ENCODE measurements at places on chromosomes 12 and 14. TPM values are rescaled to one million over a fixed set of nuclear protein-coding genes. Genes with fewer than 3 reads are reported as not detected.

DNA sequence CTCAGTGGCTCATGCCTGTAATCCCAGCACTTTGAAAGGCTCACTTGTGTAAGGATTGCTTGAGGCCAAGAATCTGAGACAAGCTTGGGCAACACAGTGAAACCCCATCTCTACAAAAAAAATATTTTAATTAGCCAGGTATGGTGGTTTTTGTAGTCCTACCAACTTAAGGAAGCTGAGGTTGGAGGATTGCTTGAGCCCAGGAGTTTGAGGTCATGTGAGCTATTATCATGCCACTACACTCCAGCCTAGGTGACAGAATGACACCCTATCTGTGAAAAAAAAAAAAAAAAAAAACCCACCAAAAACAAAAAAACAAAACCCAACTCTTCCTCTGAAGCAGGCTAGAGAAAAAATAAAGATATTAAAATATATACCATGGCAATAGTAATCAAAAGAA lies 41.2 kb downstream of the TMEM116 start:
- no peak overlapping the region for H3K27ac ChIP-seq
- H3K36me3 ChIP-seq, result no peaks in the 10 kb centered on the region
- no peaks in the 10 kb centered on the region for H3K27me3 ChIP-seq
- H3K4me1 ChIP-seq, result no peaks in the 10 kb centered on the region

GRCh38 chr12:46981622-46982021 lies 97.8 kb upstream of the PCED1B start:
- DNase-seq, result no peak
- no peaks in the 10 kb centered on the region for H3K27me3 ChIP-seq
- no peak overlapping the region for H3K4me3 ChIP-seq
- H3K36me3 ChIP-seq, result no peaks in the 10 kb centered on the region

DNA sequence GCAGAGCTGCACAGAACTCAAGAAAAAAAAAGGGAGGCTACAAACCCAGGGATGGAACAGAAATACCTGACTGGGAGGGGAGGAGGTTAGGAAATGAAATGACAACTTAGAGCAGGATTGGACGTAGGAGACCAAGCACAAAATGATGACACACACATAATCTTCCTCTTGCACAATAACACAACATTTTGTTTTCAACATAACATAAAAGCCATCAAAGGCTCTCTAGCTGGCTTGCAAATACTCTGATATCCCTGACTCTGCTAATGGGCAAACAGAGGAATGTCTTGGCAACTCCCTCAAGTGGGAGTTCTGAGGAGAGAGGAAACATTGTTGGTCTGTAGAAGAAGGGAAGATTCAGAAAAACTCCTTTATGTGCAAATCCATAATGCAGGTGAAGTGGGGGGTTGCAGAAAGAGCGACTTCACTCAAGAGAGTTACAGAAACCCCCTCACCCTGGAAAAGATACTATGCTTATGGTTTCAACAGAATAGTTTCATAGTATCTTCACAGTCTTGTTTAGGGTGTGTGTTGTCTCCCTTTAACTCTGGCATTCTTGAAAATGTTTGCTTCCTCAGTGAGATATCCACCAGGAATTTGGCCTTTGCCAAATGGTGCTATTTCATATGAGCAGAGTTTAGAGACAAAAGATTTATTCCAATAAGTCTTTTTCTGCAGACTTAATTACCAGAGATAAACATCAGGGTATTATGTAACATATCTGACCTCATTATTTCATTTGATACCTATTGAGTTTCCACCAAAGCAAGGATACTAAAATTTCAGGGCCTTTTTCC lies 43.8 kb upstream of the LTBP2 start:
- no peak overlapping the region for H3K4me3 ChIP-seq
- DNase-seq, result no peak

- no peaks in the 10 kb centered on the region for H3K27me3 ChIP-seq
- H3K4me1 ChIP-seq, result no peaks in the 10 kb centered on the region
- peak; percentile 93 for DNase-seq
- H3K27ac ChIP-seq, result peak within 1 kb of the TSS; percentile 95
- H3K36me3 ChIP-seq, result no peaks in the 10 kb centered on the region
- peak within 1 kb of the TSS; percentile 44 for H3K4me3 ChIP-seq
Observed at GRCh38 chr14:99793213-99794150, at the start of gene EML1. EML1 (plus strand) TSS chr14:99793413; CDS start chr14:99793477, 64 bp downstream.

- H3K27me3 ChIP-seq, result no peaks in the 10 kb centered on the region
- DNase-seq, result no peak
- no peaks in the 10 kb centered on the region for H3K36me3 ChIP-seq
- no peaks in the 10 kb centered on the region for H3K4me1 ChIP-seq
- no peak overlapping the region for H3K27ac ChIP-seq
- H3K4me3 ChIP-seq, result no peak overlapping the region
Observed at GRCh38 chr12:58067610-58068387, 126.4 kb downstream of the ATP23 start.

GRCh38 chr14:75232191-75232590 lies 46.4 kb upstream of the FOS start:
- no peak overlapping the region for H3K27ac ChIP-seq
- DNase-seq, result no peak
- no peak overlapping the region for H3K4me3 ChIP-seq
- peaks cover 4% of the 10 kb centered on the region for H3K4me1 ChIP-seq

GRCh38 chr12:23472329-23472971 lies 477.0 kb downstream of the SOX5 start:
- no peaks in the 10 kb centered on the region for H3K36me3 ChIP-seq
- no peaks in the 10 kb centered on the region for H3K4me1 ChIP-seq
- no peak overlapping the region for H3K4me3 ChIP-seq
- DNase-seq, result no peak

DNA sequence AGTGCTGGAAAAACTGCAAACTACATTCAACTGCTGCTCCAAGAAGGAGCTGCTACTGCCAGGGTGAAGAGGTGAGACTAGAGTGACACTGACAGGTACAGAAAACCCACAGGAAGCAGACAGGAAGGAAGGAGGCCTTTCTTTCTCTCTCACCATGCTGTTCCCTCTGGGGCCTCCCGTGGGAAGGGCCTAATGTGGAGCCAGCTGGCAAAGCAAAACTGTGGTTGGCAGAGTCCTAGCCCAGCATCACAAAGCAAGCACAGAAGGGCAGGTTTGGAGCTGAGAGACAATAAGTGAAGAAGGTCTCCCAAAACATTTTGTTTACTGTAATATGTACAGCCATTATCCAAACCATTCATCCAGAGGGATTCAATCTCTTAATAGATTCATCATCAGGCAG lies 122.5 kb upstream of the MAX start:
- no peak overlapping the region for H3K27ac ChIP-seq
- peaks cover 5% of the 10 kb centered on the region for H3K4me1 ChIP-seq
- H3K27me3 ChIP-seq, result no peaks in the 10 kb centered on the region
- DNase-seq, result no peak
- no peaks in the 10 kb centered on the region for H3K36me3 ChIP-seq
- H3K4me3 ChIP-seq, result no peak overlapping the region

GRCh38 chr14:69625299-69626131 lies 14.1 kb downstream of the SUSD6 start:
- H3K36me3 ChIP-seq, result no peaks in the 10 kb centered on the region
- H3K27me3 ChIP-seq, result no peaks in the 10 kb centered on the region
- no peak overlapping the region for H3K4me3 ChIP-seq

DNA sequence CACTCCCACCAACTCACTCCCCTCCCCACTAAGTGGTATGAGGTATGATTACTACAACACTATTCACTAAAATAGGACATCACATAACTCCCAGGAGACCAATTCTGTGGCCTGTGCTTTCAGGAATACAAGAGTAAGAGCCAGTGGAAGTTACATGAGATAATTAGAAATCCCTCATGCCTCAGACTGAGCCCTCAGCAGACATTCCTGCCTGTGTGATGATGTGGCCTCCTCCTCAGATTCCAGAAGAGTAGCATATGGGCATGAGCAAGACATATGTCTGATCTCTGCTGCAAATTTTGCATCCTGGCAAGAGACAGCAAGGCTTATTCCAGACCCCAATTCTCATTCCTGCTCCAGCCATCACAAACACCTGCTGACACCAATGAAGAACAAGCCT lies 46.0 kb upstream of the BMP4 start:
- no peaks in the 10 kb centered on the region for H3K4me1 ChIP-seq
- no peak overlapping the region for H3K4me3 ChIP-seq
- H3K27ac ChIP-seq, result no peak overlapping the region
- H3K36me3 ChIP-seq, result no peaks in the 10 kb centered on the region

- peaks cover 98% of the 10 kb centered on the region for H3K4me1 ChIP-seq
- H3K27me3 ChIP-seq, result no peaks in the 10 kb centered on the region
- no peak for DNase-seq
- H3K27ac ChIP-seq, result peak overlapping the region; percentile 98
- H3K36me3 ChIP-seq, result no peaks in the 10 kb centered on the region
- H3K4me3 ChIP-seq, result no peak overlapping the region
Observed at GRCh38 chr12:47808574-47809365, 10.9 kb downstream of the HDAC7 start.

DNA sequence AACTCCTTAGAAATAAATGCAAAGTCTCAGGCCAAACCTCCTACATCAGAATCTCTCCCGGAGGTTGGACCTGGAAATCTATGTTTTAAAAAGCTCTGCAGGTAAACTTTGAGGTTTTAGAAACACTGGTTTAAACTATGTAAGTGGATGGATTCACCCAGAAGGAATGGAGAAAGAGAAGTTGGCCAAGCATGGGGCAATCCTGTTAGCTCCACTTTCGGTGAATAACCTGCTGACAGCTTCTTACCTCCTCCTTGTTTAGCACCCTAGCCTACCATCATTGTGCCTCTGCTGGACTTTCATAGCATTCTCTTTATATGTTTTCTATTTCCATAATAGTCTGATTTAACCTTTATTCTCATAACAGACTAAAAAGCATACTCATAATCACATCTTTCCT lies 3.0 kb upstream of the ARHGDIB start:
- H3K4me1 ChIP-seq, result no peaks in the 10 kb centered on the region
- no peak for DNase-seq
- no peaks in the 10 kb centered on the region for H3K36me3 ChIP-seq
- no peaks in the 10 kb centered on the region for H3K27me3 ChIP-seq

DNA sequence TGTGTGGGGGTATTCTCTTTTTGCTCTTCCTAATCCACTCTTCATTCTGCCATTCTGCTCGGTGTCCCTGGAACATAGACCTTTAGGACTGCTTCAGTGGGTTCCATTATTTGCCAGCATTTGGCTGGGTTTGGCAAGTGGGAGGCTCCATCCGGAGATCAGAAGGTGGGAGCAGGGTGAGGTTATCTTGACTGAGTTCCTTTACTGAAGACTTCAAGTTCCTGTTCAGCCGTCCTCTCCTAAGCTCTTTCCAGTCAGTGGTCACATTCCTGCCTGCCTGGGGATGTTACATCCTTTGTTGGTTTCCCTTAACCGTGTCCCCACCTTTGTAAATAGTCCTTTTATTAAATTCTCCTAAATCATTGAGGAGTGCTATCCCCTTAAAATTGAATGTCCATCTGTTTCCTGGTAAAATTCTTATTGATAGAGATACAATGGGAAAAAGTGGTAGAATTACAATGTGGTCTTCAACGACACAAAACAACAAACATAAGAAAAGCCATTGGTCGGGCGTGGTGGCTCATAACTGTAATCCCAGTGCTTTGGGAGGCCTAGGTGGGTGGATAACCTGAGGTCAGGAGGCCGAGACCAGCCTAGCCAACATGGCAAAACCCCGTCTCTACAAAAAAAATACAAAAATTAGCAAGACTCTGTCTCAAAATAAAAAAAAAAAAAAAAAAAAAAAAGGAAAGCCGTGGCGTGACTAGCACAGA lies 5.0 kb upstream of the MIA2 start:
- no peaks in the 10 kb centered on the region for H3K36me3 ChIP-seq
- no peak overlapping the region for H3K27ac ChIP-seq
- no peak for DNase-seq

GRCh38 chr14:37230551-37231194 lies 32.9 kb downstream of the MIPOL1 start:
- H3K4me1 ChIP-seq, result no peaks in the 10 kb centered on the region
- H3K36me3 ChIP-seq, result no peaks in the 10 kb centered on the region
- no peak overlapping the region for H3K27ac ChIP-seq
- H3K27me3 ChIP-seq, result no peaks in the 10 kb centered on the region
- H3K4me3 ChIP-seq, result no peak overlapping the region

DNA sequence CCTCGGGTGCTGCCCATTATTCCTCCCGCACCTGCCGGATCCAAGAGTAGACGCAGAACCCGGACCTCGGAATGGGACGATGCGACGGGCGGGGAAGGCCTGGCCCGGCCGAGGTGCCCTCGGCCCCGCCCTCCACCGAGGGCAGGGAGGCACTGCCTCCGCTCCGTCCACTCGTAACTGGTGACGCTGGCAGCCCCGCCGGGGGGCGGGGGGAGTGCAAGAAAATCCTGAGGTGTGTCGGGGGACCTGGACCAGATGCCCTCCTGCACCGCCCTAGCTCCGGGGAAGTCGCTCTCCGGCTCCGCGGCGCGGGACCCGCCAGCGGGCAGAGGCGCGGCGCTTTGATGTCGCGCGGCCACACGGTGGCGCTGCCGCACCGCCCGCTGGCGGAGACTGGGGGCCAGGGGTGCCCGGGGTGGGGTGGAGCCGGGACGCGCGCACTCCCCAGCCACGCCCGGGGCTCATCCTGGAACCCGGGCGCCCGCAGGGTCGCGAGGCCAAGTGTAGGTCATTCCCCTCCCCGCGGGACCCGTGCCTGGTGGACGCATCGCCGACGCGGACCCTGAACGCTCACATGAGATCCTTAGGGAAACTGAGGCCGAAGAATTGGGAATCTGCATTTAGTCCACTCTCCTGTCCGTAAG lies 202.8 kb downstream of the TTC8 start:
- no peak overlapping the region for H3K27ac ChIP-seq
- peak overlapping the region; percentile 57 for H3K4me3 ChIP-seq
- H3K27me3 ChIP-seq, result no peaks in the 10 kb centered on the region
- no peaks in the 10 kb centered on the region for H3K36me3 ChIP-seq

DNA sequence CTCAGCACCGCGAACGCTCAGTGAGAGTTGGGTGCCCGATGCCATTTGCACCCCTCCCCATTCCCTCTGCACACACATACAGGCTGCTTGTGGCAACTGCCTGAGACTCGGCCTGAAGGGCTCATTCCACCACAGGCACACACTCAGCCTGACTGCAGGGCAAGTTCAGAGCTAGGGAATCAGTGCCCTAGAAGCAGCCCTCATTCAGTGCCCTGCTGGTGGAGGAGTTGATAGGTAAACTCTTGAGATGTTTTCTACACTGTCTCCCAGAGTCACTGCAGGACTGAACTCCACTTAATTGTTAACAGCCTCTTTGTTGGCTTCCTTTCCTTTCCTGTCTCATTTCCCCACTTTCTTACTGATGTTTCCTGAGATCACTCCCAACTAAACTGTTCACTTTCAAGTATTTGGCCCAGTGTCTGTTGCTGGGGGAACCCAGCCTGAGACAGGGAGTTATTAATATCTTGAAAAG lies 16.9 kb downstream of the PPP1R36 start:
- H3K4me1 ChIP-seq, result peaks cover 46% of the 10 kb centered on the region
- peak overlapping the region; percentile 83 for H3K27ac ChIP-seq
- no peak for DNase-seq
- no peaks in the 10 kb centered on the region for H3K27me3 ChIP-seq
- no peaks in the 10 kb centered on the region for H3K36me3 ChIP-seq

LALBA gene
- not detected for total RNA-seq

OR4E2 gene
- total RNA-seq, result not detected

IGFBP6 gene
- total RNA-seq, result 444 TPM

KRT78 gene
- not detected for total RNA-seq

KRT1 gene
- total RNA-seq, result not detected

RERG gene
- 72.8 TPM for total RNA-seq

TIMELESS gene
- 2.5 TPM for total RNA-seq

NFATC4 gene
- total RNA-seq, result 58.1 TPM

DPY19L2 gene
- 26.6 TPM for total RNA-seq
